Fibroblast of lung (primary cell): ENCODE measurements at places on chromosomes 6 and 20. TPM values are rescaled to one million over a fixed set of nuclear protein-coding genes. Genes with fewer than 3 reads are reported as not detected.

Gene KCNQ2
- total RNA-seq, result not detected in 2 replicates

Gene SIRPG
- total RNA-seq, result not detected in 2 replicates

Gene KIF25
- total RNA-seq, result 0.26 and 0.33 TPM in 2 replicates

Gene ARG1
- not detected in 2 replicates for total RNA-seq

Gene MRAP2
- total RNA-seq, result under 0.01 and 0.17 TPM in 2 replicates

Gene ZGPAT
- 10.7 and 11.0 TPM in 2 replicates for total RNA-seq

Gene TREM1
- total RNA-seq, result 0.26 TPM in 1 of 2 replicates, not detected in the other

Gene DHX35
- total RNA-seq, result 11.4 and 11.8 TPM in 2 replicates

Gene PRSS16
- total RNA-seq, result not detected in 2 replicates

Gene SNAI1
- total RNA-seq, result 0.26 and 0.66 TPM in 2 replicates

Gene EYA4
- total RNA-seq, result 23.9 and 38.0 TPM in 2 replicates
